ENCODE measurements at places on chromosomes 6 and 20.

DNA sequence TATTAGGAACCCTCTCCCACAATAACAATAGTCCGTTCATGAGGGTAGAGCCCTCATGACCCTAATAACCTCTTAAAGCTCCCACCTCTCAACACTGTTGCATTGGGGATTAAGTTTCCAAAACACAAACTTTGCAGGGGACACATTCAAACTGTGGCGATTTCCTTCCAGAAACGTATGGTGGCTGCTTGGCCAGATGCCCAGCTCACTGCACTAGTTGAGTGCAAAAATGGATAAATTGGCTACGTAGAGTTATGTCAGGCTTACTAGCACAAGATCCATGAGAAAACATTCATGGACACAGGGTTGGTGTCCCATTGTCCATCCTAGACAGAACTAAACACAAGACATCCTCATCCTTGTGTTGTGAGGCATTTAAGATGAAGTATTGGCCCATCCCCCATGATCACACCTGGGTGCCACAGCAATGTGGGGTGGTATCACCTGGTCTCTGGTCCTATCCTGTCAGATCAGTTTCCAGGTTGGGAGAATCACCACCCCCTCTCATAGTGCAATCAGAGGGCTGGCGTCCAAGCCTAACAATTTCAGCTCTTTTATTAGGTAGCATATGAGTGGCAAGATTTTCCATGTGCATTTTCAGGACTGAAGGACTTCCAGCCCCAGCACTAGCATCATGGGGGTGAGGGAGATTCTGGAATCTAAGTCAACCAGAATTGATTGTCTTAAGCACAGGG lies 63.4 kb upstream of the ELOVL5 start:
- no peak for DNase-seq

- DNase-seq, result no peak
Observed at GRCh38 chr6:108222504-108222903, 38.3 kb downstream of the SNX3 start.

- no peak for DNase-seq
Observed at GRCh38 chr6:170206851-170207431, 83.9 kb downstream of the DLL1 start.

DNA sequence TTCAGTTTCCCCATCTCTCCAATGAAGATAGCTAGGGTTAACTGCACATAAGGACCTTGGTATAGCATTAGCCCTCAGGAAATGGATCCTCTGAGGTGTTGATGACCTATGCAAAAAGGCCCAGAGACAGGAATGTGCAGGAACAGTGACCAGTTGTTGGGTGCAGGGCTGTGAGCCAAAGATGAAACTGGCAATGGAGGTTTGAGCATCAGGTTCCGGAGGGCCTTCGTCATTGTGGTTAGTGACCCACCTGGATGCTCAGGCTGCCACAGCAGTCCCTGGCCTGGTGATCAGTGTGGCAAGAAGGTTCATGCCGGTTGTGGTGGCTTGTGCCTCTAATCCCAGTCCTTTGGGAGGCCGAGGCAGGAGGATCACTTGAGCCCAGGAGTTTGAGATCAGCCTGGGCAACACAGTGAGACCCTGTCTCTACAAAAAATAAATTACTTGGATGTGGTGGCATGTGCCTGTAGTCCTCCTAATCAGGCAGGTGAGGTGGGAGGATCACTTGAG lies 43.7 kb downstream of the TM9SF4 start:
- DNase-seq, result no peak

GRCh38 chr6:158042245-158042798 lies 60.7 kb downstream of the SYNJ2 start:
- no peak for DNase-seq

- no peak for DNase-seq
Observed at GRCh38 chr6:63643862-63644261, 8.3 kb downstream of the PHF3 start.

DNA sequence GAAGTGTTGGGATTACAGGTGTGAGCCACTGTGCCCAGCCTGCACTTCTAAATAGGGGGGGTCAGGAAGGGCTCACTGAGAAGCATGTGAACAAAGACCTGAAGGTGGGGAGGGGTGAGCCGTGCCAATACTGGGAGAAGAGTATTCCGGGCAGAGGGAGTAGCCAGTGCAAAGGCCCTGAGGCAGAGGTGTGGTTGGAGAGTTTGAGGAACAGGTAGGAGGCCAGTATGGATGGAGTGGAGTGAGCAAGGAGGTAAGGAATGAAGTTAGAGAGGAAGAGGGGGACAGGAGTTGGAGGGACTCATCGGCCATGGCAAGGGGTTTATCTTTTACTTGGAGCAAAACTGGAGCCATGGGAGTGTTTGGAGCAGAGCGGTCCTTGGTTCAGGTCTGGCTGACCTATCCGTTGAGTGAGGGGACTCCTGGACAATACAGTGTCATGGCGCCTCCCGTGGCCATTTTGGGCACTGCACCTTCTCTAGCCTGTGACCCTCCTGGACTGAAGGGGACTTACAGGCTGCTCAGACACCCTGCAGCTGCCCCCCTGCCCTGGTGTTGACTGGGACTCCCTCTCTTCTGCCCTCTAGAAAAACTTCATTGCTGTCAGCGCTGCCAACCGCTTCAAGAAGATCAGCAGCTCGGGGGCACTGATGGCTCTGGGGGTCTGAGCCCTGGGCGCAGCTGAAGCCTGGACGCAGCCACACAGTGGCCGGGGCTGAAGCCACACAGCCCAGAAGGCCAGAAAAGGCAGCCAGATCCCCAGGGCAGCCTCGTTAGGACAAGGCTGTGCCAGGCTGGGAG lies 12.1 kb downstream of the FOXS1 start:
- peak; percentile 37 for DNase-seq

DNA sequence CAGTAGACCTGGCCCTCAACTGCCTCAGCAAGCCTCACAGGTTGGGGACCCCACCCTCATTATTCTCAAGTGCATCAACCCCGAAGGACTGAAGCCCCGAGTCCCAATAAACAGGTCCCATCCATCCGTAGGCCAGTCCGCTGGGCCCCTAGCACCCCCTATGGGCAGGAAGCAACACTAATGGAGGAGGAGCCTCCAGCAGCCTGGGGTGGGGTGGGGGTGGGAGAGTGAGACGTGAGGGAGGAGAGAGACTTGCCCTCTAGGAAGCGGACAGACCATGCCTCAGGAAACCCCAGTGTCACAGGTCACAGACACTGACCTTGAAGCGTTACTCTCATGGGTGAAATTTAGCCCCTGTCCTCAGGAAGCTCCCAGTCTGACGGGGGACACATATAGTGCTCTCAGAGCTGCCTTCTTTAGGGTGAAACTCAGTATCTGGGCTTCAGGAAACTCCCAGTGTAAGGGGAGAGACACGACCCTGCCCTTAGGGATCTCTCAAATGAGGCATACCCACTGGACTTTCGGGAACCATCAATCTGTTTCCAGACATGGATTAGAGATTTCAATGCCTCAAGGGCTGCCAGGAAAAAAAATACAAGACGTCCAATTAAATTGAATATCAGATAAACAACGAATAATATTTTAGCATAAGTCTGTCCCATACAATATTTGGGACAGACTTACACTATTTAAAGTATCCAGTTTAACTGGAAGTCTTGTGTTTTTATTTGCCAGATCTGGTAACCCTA lies 125.8 kb downstream of the MRPL14 start:
- no peak for DNase-seq

GRCh38 chr20:15111654-15112053 lies 774.2 kb upstream of the FLRT3 start:
- DNase-seq, result no peak

DNA sequence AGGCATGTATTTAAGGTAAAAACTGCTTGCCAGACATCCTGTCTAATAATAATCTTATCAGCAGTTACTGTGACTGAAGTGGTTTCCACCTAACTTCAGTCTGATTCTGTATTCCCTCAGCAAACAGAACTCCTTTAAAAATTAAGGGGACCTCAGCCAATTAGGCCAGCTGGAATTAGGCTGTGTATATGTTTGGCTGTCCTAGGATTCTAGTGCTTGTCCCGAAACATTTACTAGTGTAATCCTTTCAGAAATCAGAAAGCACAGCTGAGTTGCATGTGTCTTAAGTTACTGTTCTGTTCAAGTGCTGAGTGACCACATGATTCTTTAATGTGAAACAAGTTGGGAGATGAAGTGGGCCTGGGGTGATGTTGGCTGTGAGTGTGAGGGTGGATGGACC lies 120.9 kb upstream of the SUPT3H start:
- no peak for DNase-seq

Data from activated gamma-delta T cell treated with anti-CD3 and anti-CD28 coated beads, Interleukin-2, amount 50 U/mL, for 16 hours (primary cell).